Stimulated activated CD8-positive, alpha-beta memory T cell treated with anti-CD3 and anti-CD28 coated beads, Interleukin-2, amount 100 ng/mL, for 1 hour (primary cell): ENCODE measurements at places on chromosomes 11 and 22.

DNA sequence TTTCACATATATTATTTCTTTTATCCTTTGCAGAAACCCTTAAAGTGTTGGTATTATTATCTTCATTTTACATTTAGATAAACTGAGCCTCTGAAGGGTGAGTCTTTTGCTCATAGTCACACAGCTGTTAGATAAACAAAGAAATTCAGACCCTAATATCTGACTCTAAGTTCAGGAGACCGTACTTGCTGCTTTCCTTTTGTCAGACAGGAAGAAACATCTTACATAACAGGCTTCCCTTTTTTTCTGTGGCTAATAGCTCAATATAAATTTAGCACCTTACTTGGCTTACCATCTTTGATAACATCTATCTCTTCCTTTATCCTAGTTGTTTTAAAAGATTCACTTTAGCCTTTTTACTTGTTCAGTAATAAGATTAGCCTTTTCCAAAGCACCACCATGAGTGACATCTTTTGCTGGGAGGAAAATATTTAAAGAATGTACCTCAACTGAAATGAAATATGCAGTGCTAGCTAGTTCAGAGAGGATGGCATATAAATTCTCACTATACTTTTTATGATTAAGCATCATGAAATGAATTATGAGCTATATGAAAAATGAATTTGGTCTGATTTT lies 128.6 kb downstream of the WNT11 start:
- DNase-seq, result no peak

- DNase-seq, result no peak
Measured at GRCh38 chr11:118670063-118670462, 9.4 kb downstream of the TREH start.

- no peak for DNase-seq
Measured at GRCh38 chr22:30425616-30426387, at the start of gene MTFP1. TSS of gene MTFP1 (plus strand) at chr22:30425768. CDS start at chr22:30425880, 112 bp downstream.

DNA sequence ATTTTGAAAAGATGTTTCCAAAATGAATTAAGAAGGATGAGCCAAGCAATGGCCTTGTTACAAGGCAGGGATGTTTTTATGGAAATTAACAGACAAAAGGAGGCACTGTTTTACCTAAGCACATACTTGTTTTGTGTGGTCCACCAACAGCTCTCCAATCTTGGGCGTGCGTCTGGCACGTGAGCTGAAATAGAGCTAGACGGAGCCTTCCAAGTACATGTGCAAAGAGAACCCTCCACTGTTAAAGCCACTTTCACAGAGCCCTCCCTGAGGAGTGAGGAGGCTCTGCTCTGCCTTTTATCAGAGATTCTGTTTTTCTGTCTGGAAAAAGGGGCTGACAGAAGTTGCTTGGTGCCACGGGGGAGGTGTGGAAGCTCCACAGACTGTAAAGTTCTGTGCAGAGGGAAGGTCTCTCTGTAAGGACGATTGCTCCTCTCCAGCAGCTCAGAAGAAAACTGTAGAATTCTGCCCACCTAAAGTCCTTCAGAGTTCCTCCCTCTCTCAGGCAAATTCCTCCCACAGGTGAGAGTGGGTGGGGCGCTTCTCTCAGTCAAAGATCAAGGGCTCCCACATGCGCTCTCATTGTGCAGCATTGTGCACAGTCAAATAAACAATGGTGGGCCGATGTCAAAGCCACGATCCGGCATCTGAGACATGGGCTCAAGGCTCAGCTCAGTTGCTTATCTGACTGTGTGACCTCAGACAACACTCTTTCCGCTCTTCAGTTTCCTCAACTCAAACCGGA lies 92.6 kb upstream of the CSNK2A3 start:
- no peak for DNase-seq

DNA sequence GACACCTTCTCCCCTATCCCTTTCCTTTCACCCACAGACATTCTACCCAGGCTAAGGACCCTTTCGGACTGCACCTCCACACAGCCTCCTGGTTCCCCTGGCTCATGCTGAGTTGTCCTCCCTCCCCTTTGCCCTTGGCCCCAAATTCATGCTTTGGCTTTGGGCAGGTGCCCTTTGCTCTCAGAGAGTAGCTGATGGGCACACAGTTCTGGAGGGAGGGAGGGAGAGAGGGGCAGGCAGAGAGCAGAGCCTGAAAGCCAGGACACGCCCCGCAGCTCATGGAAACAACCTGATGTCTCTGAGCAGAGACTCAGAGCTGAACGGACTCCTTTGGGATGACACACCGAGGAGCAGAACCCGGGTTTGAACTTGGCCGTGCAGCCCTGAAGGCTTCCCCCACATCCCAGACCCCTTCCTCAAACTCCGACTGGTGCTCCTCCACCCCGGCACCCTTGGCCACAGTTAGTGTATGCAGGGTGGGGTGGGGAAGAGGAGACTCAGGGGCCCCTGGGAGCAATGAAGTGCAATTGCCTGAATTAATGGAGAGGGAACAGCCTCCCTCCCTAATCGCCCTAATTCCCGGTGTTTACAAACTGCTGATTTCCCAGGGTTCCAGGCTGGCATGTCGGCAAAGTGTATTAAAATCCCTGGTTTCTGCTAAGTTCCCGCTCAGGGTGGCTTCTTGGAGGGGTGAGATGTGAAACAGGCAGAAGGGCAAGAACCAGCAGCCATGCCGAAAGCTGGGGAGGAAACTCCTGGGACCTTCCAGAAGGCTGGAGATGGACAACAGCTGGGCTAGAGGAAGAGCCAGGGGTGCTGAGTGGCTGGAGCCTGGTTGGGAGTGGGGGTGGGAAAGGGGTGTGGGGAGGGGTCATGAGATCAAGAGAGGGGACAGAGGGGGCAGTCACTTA lies 71.2 kb upstream of the SHISAL1 start:
- no peak for DNase-seq

DNA sequence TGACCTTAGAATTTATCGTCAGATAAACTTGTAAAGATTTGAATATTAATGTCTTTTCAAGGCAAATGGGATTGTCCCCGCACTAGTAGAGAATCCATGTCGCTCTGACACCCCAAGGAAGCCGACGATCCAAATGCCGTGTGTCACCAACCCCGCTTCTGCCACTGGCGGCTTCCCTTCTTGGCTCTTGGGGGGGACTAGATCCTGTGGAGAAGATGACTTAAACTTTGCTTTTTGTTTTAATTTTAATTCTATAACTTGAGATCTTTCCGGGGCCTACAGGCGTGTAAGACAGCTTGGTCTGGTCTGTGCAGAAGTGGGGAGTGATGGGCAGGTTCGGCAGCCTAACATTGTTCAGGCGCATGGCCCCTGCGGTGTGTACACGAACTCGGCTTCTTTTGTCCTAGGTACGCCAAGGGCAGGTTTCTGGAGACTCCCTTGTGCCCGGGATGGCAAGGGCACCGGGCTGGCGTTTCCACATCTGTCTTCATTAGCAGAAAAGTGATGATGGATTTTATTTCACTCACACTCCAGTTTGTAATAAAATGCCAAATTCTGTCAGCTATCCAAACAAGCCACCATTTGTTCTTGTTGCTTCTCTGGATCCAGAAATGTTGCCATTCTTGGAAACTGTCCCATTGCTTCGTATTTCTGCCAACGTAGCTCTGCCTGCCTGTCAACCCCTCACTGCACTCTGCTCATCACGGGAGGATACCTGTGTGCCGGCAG lies 6.7 kb downstream of the YDJC start:
- no peak for DNase-seq

- DNase-seq, result no peak
Measured at GRCh38 chr11:92866679-92867282, 102.7 kb upstream of the MTNR1B start.

- DNase-seq, result no peak
Measured at GRCh38 chr11:65718964-65719492, 1.6 kb downstream of the RNASEH2C start.
